ENCODE measurements at places on chromosomes 13 and 19. TPM values are rescaled to one million over a fixed set of nuclear protein-coding genes. Genes with fewer than 3 reads are reported as not detected.

The CEACAM4 gene
- total RNA-seq = not detected

The S1PR2 gene
- 3.5 TPM for total RNA-seq

The SYNE4 gene
- 2.6 TPM for total RNA-seq

The SLITRK1 gene
- total RNA-seq = not detected

The INSL3 gene
- total RNA-seq = 5.0 TPM

The PCDH20 gene
- total RNA-seq = not detected

The FGF14 gene
- not detected for total RNA-seq

The PIAS4 gene
- 34.2 TPM for total RNA-seq

The SCN1B gene
- total RNA-seq = 0.37 TPM

The ZNF99 gene
- total RNA-seq = not detected

The NLRP9 gene
- total RNA-seq = not detected

The ATXN8OS gene
- total RNA-seq = not detected
